Stimulated activated CD8-positive, alpha-beta memory T cell treated with anti-CD3 and anti-CD28 coated beads, Interleukin-2, amount 100 ng/mL, for 1 hour (primary cell): ENCODE measurements at places on chromosomes 2 and 18.

DNA sequence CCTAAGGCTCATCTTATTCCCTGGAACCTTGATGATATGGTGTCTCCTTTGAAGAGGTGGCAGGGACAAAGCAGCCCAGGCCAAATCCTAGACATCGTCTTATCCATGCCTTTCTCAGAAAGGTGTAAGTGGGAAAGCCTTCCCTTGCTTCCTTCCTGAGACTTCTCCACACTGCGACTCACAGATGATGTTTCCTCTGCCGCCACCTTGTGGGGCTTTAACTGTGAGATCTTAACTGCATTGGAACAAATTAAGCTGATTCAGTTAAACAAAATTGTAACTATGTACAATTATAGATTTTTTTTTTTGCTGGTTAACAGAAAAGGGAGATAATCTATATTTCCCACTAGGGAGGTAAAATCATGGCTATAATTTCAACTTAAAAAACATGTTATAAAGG lies 10.0 kb upstream of the GCA start:
- DNase-seq, result no peak

DNA sequence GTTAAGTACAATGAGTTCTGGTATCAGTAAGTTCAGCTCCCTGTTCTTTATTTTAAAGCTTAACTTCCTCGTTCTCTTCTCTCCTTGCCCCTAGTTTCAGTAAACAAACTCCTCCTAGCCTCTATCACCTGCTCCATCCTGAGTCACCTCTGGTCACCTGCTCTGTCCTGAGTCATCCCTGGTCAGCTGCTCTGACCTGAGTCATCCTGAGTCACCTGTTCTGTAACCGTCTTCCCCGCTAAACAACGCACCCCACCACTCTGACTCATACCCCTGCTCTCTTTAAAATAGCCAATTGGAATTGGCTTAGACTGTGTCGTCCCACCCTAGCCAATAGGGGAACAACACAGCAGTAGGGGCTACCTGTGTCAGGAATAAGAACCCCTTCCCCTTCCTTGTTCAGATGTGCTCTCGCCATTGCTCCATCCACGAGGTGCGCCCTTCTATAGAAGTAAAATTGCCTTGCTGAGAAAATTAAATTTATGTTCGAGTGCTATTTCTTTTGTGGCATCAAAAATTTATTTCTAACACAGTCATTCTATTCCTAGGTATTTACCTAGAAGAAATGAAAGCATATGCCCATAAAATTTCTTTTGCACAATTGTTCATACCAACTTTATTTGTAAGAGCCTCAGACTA lies 24.9 kb upstream of the RMND5A start:
- no peak for DNase-seq

DNA sequence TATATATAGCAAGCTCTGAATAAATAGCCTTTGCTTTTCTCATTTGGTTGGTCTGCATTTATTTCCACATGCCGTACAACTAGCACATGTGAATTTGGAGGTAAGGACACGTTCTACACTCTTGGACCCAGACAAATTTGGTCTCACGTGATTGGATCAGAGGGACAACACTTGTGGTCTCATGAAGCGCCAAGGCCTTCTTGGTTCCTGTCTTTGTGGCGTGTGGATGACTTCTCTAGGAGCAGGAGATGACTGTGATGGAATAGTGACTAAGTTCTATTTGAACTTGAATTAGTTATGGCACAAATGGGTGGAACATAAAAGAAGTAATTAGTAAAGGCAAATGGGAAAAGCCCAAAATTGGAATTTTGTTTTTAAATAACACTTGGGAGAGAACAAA lies 206.9 kb downstream of the BCL2 start:
- no peak for DNase-seq

DNA sequence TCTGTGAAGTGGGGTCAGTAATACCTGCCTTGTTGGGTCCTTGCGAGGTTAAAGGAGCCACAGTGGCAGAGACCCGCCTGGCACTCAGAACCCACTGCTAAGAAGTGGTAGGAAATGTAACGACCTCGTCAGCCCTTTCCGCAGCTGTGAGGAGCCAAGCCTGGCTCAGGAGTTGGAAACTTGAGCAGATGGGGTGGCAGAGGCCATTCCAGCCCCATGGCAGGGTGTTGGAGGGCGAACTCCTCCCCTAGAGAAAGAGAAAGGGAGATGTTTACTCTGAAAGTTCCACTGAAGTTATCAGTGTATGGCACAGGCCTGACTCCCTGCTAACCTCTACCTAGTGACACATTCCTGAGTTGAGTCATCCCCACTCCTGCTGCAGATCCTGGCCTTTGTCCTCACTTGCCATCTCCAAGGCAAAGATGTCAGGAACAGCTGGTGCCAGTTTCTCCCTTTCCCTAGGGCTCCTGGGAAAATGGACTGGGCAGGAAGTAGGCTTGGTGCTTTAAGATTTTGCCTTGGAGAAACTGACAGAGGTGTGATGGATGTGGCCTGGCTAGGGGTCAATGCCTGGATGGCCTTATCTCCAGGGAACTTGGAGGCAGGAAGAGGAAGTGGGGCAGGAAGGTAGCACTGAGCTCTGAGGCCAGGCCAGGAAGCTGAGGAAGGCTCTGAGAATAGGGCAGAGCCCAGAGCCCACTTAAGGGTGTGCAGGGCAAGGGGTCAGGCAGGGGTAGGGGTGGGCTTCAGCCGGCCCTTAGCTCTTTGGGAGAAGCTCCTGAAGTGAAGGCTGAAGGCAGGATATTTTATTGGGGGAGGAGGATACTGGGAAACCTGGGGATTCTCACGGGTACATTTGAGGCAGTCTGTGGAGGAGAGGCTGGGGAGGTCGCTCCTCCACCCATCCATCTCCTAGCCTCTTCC lies 888 bp downstream of the VAMP5 start:
- no peak for DNase-seq

DNA sequence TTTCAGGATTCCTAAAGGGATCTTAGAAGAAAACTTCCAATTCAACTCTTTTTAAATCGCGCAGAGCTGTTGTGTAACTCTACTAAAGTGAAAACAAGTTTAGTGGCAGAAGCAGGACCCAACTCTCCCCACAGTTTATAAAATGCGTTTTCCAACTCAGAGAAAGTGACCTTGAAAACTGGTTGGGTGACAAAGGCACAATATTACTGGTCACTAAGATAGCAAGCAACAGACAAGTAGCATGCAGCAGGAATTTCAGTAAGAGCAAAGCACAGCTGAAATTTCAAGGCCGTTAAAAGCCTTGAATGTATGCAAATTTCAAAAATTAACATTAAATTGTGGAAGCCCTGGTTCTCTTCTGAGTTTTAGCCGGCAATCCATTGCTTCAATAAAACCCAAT lies 66.9 kb downstream of the STK39 start:
- DNase-seq, result no peak

DNA sequence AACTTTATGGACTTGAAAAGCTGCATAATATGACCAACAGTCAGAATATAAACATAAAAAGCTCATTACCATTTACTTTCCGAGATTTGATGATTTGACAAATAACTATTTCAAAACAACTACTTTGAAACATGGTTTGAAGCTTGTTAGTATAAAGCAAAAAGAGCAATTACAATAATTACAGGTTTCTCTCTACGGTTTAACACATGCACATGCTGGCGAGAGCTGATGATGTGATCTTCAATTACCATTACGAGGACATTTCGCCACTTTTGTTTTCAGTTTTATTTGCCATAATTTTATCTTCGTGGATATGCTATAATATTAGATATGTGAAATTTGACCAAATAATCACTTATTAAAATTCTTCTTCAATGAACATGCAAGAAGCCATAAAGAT lies 270.1 kb downstream of the TCF4 start:
- DNase-seq, result no peak

DNA sequence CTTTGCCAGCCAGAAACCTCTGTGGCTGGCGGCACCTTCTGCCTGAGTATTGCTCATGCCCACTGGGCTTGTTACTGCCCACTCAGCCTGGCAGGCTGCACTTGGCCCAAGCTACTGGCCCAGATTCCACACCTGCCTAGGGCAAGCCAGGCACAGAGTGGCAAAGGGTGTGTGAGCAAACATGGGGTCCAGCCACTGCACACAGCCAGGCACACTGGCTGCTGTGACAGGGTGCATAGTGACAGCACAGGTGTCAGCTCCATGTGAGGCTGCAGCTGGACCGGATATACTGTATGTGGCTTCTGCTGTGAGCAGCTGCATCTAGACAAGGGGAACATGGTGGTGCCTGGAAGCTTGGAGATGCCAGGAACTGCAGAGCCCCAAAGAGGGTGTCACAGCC lies 113.9 kb downstream of the COPS8 start:
- no peak for DNase-seq

DNA sequence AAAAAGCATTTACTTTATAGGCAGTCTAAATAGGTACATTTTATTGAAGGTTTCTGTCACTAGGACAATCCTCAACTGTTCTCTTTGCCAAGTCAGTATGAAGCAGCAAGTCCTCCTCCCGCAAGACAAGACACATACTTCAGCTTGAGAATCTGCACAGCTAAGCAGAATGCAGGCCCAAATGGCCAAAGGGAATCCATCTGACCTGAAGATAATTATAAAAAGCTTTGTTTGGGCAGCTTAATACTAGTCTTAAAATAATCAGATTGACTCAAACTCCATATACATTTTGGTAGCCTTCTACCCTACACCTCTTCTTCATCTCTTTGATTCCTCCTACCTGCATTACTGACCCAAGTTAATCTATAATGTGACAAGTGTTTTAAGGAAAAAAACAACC lies 1.8 kb downstream of the LANCL1 start:
- DNase-seq, result no peak

GRCh38 chr2:152611458-152612231 lies 105.6 kb downstream of the PRPF40A start:
- no peak for DNase-seq

DNA sequence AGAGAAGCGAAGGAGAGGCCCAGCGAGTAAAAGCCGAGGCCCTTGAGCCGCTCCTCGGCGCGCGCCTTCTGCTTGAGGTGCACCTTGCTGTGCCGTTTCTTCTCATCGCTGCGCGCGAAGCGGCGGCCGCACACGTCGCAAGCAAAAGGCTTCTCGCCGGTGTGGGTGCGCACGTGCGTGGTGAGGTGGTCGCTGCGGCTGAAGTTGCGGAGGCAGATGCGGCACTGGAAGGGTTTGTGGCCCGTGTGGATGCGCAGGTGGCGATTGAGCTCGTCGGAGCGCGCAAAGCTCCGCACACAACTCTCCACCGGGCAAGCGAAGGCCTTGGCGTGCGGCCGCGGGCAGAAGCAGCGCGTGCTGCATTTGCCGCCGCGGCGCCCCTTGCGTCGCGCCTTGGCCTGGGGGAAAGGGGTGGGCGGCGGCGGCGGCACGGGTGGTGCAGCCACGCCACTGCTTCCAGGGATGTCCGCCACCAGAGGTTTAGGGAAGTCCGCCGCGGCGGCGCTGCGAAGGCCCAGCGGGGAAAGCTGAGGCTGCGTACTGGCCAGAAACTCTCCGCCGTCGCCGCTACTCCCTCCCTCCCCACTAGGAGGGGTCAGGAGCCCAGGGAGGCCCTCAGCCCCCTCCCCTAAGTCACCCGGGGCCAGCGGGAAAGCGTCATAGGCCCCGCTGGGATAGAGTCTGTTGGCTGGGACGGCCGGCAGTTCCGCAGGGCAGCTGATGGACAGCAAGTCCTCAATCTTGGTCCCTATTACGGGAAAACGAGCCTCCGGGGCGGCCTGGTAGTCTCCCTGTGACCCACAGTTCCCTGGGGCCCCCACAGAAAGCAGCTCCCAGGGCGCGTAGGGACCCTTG lies 1.7 kb downstream of the EGR4 start:
- no peak for DNase-seq
